AG09309 (cell line): ENCODE measurements at places on chromosomes 4 and X.

DNA sequence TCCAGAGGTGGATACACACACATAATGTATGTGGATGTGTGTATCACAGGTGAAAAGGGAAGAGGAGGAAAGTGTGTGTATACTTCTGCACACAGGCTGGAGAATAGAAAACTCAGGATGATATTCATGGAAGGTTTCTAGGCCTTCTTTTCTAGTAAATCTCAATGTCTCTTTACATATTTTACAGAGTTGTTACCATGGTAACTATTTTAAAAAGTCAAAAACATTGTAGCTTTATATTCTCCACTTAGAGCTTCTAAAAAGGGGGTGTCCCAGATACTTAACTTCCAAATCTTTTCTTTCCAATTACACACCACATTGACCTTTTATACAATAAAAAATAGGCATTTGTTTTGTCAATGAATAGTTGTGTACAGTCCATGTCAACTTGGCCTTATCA lies 604.8 kb upstream of the LCORL start:
- no peak for DNase-seq

- DNase-seq = no peak
These were observed 414.5 kb downstream of the PRDM5 start for GRCh38 chr4:120508036-120508435.

GRCh38 chr4:33739884-33740632 lies 2504.3 kb downstream of the ARAP2 start:
- no peak for DNase-seq

GRCh38 chrX:143633461-143634308 lies 2.2 kb downstream of the SLITRK4 start:
- DNase-seq = no peak
